ENCODE measurements at places on chromosomes 11 and 22. TPM values are rescaled to one million over a fixed set of nuclear protein-coding genes. Genes with fewer than 3 reads are reported as not detected.

The IL10RA gene
- 11.5 TPM for total RNA-seq

The B3GAT1 gene
- not detected for total RNA-seq

The ART1 gene
- total RNA-seq, result not detected

The UBQLNL gene
- total RNA-seq, result 0.05 TPM

The ACR gene
- total RNA-seq, result 0.17 TPM

The TPCN2 gene
- 15.2 TPM for total RNA-seq

The TLCD5 gene
- 1.2 TPM for total RNA-seq

The OR2D2 gene
- not detected for total RNA-seq

The GSTT4 gene
- total RNA-seq, result not detected

The MAJIN gene
- not detected for total RNA-seq

The NEFH gene
- total RNA-seq, result 0.17 TPM

The GALNT18 gene
- 2.1 TPM for total RNA-seq

The OR6T1 gene
- not detected for total RNA-seq

The SIPA1 gene
- total RNA-seq, result 34.9 TPM

The ROBO3 gene
- total RNA-seq, result 1.1 TPM

The MED17 gene
- 12.7 TPM for total RNA-seq

Measured in liver (tissue), 10 donors.